ENCODE measurements at places on chromosomes 6 and 20. TPM values are rescaled to one million over a fixed set of nuclear protein-coding genes. Genes with fewer than 3 reads are reported as not detected.

GRCh38 chr6:72287801-72288200 is 334.1 kb upstream of the KCNQ5 start:
- H3K36me3 ChIP-seq: no peaks in the 10 kb centered on the region
- no peak overlapping the region for H3K4me3 ChIP-seq
- H3K4me1 ChIP-seq: no peaks in the 10 kb centered on the region
- H3K27ac ChIP-seq: no peak overlapping the region
- no peak for DNase-seq
- H3K27me3 ChIP-seq: no peaks in the 10 kb centered on the region

GRCh38 chr6:34235307-34236130 is 1.2 kb upstream of the HMGA1 start:
- H3K4me1 ChIP-seq: peaks cover 5% of the 10 kb centered on the region
- H3K27me3 ChIP-seq: no peaks in the 10 kb centered on the region
- peak; percentile 88 for DNase-seq
- peak overlapping the region; percentile 99 for H3K27ac ChIP-seq
- H3K4me3 ChIP-seq: peak overlapping the region; percentile 76
- no peaks in the 10 kb centered on the region for H3K36me3 ChIP-seq

- peaks cover 13% of the 10 kb centered on the region for H3K4me1 ChIP-seq
- no peak overlapping the region for H3K27ac ChIP-seq
- DNase-seq: no peak
- H3K4me3 ChIP-seq: no peak overlapping the region
Observed at GRCh38 chr20:49692941-49693340, 20.7 kb downstream of the B4GALT5 start.

GRCh38 chr20:56200456-56200855 is 48.1 kb upstream of the MC3R start:
- no peak overlapping the region for H3K4me3 ChIP-seq
- H3K27ac ChIP-seq: no peak overlapping the region
- DNase-seq: no peak
- H3K27me3 ChIP-seq: no peaks in the 10 kb centered on the region
- no peaks in the 10 kb centered on the region for H3K36me3 ChIP-seq
- H3K4me1 ChIP-seq: no peaks in the 10 kb centered on the region

The SGK2 gene
- 81.9 TPM for polyA plus RNA-seq

The BTNL2 gene
- not detected for polyA plus RNA-seq

Measured in small intestine (tissue), 16 donors.